NCI-H1092 (cell line): ENCODE measurements at places on chromosomes 6 and 20.

GRCh38 chr6:36139431-36139830 lies 9.1 kb downstream of the MAPK13 start:
- DNase-seq: no peak

- DNase-seq: no peak
These were observed 157.2 kb downstream of the ZDHHC14 start for GRCh38 chr6:157538168-157538567.

DNA sequence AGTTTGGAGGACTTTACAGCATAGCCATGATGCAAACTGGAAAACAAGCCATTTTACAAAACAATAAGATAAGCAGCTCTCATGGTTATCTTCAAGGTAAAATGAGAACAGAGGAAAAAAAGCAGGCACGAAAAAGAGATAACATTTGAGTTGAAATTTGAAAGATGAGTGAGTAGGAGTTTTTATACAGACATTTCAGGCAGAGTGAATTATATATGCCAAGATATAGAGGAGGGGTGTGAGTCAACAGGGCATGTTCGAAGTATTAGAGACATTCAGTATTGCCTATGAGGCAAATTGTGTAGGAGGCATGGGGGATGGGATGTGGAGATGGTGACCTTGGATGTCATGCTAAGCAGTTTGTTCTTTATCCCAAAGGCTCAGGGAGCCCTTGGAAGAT lies 240.5 kb upstream of the MAN1A1 start:
- DNase-seq: no peak

DNA sequence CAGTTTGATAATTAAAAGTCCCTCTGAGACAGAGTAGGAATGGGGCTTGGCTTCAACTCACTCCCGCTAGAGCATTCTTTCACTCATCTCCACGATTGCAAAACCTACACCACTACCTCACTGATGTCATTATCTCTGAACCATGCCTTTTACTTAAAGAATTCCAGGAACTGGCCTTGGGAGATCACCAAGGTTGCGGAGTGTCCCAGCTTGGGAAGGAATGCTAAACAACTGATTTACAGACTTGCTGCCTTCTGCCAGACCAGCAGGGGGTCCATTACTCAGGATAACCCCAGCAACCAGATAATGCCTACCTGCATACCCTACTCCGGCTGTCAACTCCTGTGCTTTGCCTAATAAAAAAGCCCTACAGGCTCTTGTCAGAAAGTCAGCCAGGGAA lies 102.2 kb upstream of the RALGAPA2 start:
- no peak for DNase-seq

DNA sequence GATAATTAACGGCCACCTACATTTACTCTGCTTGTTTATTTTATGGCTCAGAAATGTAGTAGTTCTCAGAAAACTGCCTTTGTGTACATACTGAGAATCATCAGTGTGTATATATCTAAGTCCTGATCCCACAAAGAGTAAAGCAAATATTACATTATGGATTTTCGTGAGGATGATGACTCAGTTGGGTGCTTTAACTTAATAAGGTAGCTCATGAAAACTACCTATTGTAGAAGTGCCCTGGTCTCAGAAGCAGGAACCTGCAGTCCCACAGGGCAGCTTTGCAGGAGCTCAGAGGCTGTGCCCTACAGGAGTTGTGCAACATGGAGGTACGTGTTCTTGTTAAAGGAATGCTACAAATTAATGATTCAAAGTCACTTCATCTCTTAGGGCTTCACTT lies 108.2 kb downstream of the PLG start:
- no peak for DNase-seq

GRCh38 chr6:3825331-3825831 lies 23.8 kb upstream of the FAM50B start:
- no peak for DNase-seq

DNA sequence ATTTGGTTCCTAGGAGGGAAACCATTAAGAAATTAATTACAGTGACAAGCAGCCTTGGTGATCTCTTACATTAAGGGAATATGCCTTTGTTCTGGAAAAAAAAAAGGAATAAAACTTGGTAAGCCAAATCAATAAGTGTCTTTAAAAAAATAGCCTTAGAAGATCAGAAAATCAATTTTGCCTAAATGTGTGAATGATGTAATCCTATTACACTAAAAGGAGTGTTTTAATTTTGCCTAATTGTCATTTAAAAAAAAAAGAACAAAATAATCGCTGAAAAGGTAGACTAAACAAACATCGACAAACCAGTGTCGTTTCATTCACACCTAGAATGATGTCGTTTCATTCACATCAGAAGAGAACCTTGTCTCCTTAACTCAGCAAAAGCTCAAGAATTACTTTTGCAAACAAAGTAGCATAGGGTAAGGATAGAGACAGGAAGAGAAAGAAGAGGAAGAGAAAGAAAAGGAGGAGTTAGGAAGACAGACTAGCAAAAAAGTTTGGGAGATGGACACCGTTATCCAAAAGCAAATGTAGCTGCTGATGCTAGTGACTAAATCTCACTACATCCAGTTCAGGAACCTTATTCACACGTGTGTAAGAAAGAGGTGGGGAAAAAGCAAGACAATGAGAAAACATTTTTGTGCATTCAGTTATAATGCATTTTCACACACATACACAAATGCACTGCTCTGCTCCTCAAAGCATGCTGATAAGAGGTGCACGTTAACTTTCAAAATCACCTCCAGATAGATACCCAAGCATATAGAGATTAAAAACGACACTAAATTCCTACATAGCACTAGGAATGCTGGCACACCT lies 60.6 kb downstream of the HIVEP2 start:
- DNase-seq: no peak

DNA sequence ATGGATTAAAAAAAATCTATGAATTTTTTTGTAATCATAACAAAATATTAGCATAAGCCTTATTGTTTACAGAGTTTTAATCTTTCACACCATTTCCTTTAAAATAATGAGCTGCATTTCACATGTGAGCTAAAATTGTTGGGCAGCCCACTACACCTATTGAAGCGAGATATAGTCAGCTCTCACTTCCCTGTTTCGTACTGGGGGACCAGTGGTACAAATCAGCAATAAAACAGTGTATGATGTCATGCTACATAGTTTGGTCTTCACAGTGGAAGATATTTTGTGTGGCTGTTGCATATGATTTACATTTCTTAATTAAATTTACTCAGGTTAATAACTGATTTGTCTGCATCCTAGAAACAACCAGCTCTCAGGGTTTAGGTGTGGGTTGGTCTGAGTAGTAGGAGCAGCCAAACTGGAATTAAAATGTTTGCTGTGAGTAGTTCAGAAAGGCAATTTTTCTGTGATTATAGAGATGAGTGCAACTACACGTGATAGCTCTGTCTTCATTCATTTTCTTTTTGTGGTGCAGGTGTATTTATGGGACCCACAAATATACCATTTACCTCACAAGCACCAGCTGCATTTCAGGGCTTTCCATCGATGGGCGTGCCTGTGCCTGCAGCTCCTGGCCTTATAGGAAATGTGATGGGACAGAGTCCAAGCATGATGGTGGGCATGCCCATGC lies 99.3 kb downstream of the B3GAT2 start:
- DNase-seq: no peak

- no peak for DNase-seq
These were observed 454.9 kb downstream of the PTPRT start for GRCh38 chr20:42734660-42735368.

DNA sequence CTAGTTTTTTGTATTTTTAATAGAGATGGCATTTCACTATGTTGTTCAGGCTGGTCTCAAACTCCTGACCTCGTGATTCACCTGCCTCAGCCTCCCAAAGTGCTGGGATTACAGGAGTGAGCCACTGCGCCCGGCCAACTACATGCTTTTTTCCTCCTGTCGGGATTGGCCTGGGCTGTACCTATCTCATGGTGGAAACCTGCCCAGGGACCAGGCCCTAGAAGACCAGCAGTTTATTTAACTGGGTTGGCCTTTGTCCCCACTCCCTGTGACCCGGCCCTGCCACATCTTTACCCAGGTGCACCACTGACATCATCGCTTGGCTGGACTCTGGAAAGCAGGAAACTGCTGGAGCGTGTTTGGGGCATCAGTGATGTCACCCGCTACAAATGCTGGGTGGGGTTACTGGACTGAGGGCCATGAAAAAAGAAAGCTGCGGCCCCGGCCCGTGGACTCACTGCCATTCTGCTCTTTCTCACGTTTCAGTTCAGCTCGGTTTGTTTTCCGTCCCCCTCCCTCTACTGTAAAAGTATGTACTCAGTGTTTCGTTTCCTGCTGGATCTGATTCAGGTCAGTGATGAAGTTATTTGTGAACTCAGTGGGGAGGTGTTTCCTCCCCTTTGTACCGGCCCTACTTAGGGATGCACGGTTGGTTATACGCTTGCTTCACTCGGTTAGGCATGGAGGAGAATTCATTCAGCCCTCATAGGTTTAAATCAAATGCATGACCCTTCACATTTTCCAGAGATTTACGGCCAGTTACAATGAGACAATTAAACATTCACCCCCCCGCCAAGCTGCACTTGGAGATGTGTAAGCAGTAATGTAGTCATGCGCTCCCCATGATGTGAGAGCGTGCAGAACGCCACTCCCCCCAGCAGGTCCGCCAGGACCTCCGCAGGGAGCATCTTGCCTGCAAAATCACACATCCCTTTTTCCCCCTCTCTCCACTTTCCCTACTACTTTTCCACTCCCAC lies 179.3 kb downstream of the MTHFD1L start:
- DNase-seq: peak; percentile 20

DNA sequence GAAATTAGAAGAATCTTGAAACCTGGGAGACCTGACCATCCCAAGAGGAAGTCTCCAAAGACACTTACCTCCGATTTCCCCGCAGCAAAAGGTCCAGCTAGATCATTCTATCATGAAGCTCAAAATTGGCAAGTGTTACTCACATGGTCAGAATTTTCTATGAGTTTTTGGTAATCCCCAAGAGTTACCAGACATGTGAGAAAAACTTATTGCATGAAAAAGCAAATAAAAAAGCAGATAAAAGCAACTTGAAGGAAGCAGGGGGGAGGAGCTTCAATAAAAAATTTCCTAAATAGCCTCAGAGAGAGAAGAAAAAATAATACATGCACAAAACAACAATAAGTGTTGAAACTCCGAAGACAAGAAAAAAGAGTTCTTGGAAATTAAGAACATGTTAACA lies 27.3 kb downstream of the VNN1 start:
- no peak for DNase-seq

DNA sequence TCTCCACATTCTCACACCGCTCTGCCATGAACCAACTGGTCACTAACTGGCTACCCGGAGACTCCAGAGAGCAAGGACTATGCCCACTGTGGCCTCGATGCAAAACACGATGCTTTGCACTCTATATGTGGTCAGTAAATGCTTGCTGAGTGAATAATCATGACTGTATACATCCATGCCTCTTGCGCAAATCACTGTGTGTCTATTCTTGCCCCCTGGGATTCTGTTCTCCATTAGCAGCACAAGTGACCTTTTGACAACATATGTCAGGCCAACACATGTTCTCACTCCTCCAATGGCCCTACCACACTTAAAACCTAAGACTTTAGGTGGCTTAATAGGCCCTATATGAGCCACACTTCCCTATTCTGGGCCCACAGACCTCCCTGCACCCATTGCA lies 16.9 kb downstream of the KIF16B start:
- DNase-seq: no peak

GRCh38 chr6:158861686-158862381 lies 42.7 kb upstream of the EZR start:
- DNase-seq: peak; percentile 27

- no peak for DNase-seq
These were observed 24.5 kb downstream of the CLIC5 start for GRCh38 chr6:45991189-45991588.

DNA sequence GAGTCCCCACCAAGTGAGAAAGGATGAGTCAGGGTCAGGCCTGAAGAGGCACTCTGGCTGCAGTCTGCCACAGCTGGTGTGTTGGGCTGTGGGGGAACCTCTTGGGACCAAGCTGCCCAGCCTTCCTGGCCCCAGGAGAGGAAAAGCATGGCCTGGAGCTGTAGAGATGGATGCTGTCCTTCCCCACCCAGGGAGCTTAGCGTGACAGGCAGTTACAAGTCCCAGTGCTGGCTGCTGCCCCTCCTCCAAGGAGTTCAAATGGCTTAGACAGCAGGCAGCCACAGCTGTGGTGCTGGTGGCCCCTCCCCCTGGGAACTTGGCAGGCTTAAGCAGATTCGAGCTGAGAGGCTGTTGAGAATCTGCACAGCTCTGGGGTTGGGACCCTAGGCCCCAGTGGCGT lies 253.2 kb downstream of the PLCB1 start:
- no peak for DNase-seq

GRCh38 chr20:16240355-16240754 lies 332.9 kb downstream of the KIF16B start:
- DNase-seq: no peak

GRCh38 chr6:150409576-150410066 lies 40.8 kb downstream of the IYD start:
- DNase-seq: peak; percentile 58

- DNase-seq: no peak
These were observed 661 bp upstream of the PPP1R14C start for GRCh38 chr6:150142097-150142669.

DNA sequence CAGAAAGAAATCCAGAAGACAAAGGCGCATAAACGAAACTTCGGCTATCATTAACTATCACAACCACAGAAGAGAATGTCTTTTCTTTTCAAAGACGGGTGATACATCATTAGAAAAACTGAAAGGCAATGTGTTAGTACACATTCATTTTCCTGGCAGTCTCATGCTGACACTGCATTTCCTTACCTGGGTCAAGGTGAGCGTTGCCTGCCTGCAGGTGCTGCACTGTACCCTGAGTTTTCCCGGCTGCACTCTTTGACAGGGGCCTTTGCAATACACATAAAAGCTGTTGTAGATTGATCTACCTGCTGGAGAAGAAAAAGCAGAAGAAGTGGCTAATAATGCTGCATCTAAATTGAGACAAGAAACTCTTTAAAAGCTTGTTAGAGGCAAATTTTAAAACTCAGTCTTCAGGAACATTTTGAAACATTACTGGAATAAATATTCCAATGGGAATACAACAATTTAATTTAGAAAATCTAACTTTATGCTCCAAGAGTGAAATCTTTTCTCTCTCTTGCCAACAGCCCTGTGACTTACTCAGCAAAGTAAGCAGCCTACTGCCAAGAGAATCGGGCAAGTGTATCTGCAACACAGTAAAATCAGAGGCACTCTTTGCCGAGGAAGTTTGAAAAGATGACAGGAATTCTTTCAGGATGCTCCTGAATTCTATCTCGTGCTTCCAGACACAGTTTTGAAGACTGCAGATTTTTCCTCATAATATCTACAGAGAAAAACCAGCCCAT lies 526.4 kb downstream of the PRKN start:
- DNase-seq: no peak

DNA sequence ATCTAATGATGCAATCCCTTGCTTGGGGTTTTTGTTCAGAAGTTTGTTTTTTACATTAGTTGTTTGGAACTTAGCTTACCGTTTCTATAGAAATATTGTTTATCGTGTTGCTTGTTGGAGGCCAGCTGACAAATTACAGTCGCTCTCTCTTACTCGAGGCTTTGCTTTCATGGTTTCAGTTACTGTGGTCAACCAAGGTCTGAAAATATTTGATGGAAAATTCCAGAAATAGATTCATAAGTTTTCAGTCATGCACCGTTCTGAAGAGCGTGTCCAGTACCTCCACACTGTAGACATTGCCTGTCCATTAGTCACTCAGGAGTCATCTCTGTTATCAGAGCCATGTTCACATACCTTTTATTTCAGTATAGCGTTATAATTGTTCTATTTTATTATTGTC lies 47.9 kb downstream of the DEK start:
- DNase-seq: no peak

GRCh38 chr6:36414481-36414880 lies 27.0 kb upstream of the ETV7 start:
- no peak for DNase-seq

- no peak for DNase-seq
These were observed 17.8 kb upstream of the ASF1A start for GRCh38 chr6:118876198-118876597.
